ENCODE measurements at places on chromosomes 2 and 18.

- DNase-seq = no peak
Measured at GRCh38 chr2:217186668-217187159, 326.9 kb upstream of the TNP1 start.

- DNase-seq = no peak
Measured at GRCh38 chr18:80225685-80226084, 21.6 kb downstream of the PARD6G start.

GRCh38 chr2:10414591-10414990, 33.5 kb downstream of the ODC1 start:
- DNase-seq = peak; percentile 28

GRCh38 chr18:68152770-68153169, 562.1 kb downstream of the TMX3 start:
- no peak for DNase-seq

DNA sequence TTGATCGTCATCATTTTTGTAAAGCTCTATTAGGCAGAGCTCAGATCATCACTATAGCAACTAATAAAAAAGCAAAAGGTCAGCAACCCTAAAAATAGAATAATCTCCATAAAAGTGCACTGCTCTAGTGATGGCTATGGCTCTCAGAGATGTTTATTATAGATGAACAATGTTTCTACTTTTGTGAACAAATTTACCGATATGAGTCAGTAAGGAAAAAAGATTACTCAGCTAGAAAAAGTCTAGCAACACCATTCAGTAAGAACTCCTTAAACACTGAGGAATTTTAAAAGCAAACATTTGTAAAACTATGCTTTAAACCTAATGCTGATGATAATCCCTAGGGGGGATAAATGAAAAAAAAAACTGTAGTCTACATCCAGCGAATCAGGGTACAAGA, 69.6 kb downstream of the ACVR1C start:
- no peak for DNase-seq

GRCh38 chr2:101114268-101114783, 36.9 kb downstream of the TBC1D8 start:
- peak; percentile 47 for DNase-seq

DNA sequence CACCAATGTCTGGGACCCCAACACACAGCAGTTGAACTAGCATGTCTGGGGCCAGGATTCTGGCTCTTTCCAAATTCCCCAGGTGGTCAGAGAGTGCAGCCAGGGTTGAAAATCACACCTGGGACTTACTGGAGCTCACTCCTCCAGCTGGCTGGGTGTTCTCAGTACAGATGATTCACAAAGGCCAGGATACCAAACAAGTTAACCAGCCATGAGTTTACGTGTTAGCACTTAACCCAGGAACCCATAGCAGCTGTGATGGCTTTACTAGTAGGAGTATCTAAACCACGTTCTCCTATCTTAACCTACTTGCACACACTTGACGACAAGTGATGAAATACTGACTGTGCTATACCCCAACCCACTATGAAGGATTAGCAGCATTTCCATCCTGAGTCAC, 222.8 kb downstream of the FBXO15 start:
- DNase-seq = no peak

DNA sequence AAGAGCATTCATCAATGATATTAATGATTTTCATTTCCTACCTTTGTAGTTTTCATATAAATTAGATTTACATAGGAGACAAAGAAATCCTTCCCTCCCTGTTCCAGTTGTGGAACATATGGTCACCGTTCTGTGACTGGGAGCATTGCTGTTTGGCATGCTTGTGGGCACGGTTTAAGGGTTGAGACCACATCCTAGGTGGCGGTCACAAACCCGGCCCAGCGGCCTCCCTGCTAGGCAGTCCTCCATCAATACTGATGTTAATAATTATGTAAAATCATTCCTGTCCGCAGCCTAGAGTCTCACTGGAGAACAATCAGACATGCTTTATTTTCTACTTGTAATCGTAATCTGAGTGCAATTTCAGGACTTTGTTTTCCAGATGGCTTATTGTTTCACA, 117.9 kb downstream of the AGAP1 start:
- DNase-seq = no peak

GRCh38 chr2:220877897-220878296, 694.2 kb downstream of the EPHA4 start:
- DNase-seq = no peak

GRCh38 chr2:235070063-235070706, 118.4 kb downstream of the SH3BP4 start:
- no peak for DNase-seq

- DNase-seq = no peak
Measured at GRCh38 chr2:102094917-102095316, 47.6 kb upstream of the IL1R1 start.

- no peak for DNase-seq
Measured at GRCh38 chr2:185700883-185701282, 37.7 kb upstream of the FSIP2 start.

- no peak for DNase-seq
Measured at GRCh38 chr2:60496475-60496874, 57.0 kb downstream of the BCL11A start.

- DNase-seq = no peak
Measured at GRCh38 chr2:20169796-20170703, 54.9 kb downstream of the SDC1 start.

- DNase-seq = no peak
Measured at GRCh38 chr2:144382849-144383248, 137.1 kb downstream of the ZEB2 start.

GRCh38 chr18:45136381-45137086, 455.8 kb downstream of the SETBP1 start:
- no peak for DNase-seq

DNA sequence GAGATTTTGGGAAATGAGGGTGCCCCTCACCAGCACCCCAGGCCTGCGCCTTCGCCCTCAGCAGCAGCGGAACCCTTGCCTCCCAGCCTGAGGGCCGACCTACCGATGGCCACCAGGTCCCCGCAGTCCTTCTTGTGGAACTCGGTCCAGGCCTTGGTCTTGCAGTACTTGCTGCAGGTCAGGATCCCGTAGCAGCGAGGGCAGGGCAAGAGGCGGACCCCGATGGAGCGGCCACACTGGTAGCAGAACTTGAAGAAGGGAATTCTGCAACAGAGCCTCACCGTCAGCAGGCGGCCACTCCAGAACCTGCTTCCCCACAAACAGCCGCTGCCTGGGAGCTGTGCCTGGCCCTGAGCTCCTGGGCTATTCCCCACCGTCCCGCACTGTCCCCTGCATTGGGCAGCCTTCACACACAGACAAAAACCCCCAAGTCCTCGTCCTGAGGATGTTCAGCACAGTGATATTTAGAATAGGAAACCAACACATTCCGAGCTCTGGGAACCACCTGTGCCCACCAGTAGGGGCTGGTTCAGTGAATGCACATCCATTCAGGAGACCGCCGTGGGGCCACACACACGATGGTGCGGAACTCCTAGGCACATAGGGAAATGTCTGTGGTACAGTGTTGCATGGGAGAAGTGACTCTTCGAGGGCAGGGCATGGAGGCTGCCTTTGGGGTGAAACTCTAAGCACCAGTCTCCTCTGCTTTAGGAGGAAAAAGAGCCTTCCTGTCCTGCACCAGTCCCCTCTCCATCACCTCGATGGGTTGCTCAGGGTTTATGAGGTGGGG, 45.6 kb downstream of the GPC1 start:
- no peak for DNase-seq

DNA sequence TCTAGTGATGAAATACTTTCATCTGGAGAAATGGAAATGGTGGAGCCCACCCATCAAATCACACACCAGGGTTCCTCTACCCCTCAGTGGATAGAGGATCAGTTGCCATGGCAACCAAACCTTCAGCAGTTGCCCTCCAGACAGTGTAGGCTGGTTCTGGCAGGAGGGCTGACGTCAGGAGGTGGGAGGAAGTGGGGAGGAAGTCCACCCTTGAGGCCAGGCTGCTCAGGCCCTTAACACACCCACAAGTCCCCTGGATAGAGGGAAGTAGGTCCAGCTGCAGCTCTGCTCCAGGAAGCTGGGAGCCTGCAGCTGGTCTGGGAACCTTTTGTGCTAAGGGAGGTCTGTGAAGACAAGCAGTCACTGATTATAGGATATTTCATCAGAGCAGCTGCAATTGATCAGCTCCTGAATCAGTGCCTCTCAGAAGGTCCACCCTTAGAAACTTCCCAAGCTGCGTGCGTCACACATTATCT, 186.6 kb downstream of the MTX2 start:
- DNase-seq = peak; percentile 82

GRCh38 chr2:147173798-147174197, 671.0 kb upstream of the ACVR2A start:
- DNase-seq = no peak

DNA sequence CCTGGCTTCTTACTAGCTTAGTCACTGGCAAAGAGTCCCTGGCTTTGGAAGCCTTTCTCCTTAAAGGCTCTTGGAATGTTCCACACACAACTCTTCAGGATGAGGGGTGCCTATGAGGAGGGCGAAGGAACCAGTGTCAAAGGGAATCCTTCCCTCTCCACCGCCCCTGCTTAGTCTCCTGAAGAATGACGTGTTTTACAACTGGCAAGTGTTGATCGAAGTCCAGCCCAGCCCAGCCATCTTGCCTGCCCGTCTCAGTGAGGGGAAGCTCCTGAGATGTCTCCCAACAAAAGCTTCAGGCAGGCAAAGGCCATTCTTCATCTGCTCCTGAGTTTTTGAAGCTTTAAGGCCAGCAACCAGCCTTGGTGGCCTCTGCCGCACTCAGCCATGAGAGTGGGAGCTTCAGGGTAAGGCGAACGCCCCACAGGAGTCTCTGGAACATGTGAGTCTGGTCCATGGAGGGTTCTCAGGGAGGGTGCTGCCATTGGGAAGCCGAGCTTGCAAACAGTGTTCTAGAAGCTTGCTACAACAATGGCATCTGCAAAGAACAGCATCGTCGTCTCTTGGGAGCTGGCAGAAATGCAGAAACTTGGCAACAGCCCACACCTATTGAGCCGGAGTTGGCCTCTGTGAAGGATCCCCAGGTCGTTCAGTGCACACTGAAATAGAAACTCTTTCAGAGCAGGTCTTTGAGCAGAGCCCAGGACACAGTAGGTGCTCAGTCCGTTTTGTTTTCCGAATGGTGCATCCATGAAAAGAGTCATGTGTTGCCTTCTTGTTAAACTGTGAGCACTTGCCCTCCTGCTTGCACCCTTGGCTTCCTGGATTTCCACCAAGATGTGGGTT, 220.7 kb downstream of the SEPTIN10 start:
- no peak for DNase-seq

- no peak for DNase-seq
Measured at GRCh38 chr2:195472501-195473234, 184.4 kb upstream of the SLC39A10 start.

DNA sequence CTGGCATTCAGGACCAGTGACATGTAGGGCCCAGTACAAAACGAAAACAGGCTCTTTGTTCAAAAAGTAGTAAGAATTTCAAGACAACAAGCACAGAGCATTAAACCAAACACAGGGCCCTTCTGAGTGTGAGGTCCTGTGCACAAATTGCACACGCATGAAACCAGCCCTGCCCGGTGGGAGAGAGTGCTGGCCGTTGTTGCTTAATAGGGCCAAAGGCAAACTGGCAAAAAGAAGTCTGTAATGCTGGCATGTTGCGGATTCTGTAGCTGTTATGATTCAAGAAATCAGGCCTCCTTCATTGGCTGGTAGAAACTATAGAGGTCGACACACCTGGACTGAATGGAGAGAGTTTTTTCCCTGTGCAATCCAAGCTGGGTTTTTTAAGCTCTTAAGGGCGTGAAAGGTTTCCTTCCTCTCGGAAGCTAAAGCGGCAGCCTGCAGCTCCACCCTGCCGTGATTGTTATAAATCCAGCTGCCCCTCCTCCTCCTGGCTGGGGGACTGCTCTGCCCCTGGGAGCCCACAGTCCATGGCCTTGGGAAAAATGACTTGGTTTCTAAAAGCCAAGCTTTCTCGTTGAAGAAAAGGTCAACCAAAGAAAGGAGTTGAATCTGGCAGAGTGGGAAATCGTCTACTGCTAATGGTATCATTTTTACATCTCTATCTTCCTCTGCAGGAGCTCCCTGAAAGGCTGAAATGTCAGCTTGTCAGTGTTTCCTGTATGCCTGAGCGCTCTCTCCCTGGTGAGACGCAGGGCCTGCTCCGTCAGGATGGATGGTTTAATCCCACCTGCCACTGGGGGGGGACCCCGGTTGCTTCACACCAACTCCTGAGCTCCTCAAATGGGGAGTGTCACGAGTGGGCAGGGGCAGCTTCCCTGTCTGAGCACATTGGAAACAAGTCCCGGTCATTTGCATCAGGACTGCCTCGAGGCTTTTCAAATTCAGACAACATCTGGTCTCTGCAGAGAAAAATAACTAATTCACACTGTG, 143.6 kb downstream of the ALPK2 start:
- peak; percentile 10 for DNase-seq

DNA sequence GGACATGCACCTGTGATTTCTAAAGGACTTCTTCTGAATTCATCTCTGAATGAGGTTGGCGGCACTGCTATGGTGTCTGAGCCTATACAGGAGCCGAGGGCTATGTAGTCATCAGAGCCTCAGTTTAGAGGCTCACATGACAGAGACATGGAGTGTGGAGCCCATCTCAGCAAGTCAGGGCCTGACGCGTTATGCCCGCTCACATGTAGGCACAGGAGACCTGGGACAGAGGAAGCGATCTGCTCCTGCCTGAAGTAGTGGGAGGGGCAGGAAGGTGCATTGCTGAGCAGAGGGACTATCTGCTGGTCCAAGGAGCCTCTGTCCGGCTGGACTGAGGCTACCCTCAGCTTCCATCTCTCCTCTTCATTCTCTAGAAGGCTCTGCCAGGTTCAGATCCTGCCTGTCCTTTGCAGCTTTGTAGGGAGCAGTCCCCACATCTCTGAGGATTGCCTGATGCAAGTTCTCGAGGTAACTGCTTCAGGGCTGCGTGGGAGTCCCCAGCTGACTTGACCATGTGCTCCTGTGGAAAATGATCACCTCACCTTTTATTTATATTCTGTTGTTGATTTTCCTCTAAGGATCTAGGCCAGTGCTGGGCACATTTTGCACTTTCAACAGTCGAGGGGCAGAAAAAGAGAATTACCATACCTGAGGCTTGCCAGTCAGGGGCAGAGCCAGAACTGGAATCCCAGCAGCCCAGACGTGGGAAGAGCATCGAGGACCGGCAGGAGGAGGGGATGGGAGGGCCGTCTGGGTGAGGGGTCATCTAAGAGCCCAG, 16.6 kb downstream of the KLHL29 start:
- no peak for DNase-seq

GRCh38 chr2:58350484-58350883, 109.4 kb upstream of the FANCL start:
- DNase-seq = no peak

DNA sequence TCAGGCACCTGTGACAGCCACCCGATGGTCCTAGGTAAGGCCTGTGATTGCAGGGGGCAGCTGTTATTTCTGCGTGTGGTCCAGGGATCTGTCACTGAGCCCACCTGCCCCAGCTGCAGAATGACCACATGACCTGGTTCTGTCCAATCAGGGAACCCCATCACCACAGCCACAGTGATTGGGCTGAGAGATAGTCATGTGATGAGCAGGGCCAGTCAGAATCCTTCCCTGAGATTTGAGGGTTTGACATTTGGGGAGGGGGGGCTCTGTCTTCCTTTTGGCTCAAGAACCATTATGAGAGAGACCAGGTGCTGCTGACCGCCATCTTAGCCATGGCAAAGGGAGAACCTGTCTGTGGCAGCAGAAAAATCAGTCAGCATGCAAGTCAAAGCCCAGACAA, 147.2 kb downstream of the SMAD7 start:
- DNase-seq = no peak

GRCh38 chr2:65429786-65430602, 2.4 kb downstream of the SPRED2 start:
- no peak for DNase-seq

All from DMS153 (cell line).